ENCODE measurements at places on chromosomes 3 and 15.

DNA sequence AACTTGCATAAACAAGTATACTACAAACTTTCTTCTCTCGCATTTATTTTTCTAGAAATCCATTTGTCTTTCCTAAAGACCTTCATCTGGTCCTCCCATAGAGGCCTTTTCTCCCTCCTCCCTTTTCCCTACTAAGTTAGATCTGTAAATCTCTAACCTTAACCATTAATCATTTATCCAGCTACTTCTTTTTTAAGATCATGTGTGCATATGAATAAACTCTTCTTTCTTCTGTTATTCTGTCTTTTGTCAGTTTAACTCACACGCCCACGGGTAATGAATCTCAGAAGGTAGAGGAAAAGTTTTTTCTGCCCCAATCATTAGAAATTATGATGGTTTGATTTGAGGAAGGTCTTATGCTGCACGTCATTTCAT is 48.7 kb upstream of the FHIT start:
- DNase-seq: no peak

DNA sequence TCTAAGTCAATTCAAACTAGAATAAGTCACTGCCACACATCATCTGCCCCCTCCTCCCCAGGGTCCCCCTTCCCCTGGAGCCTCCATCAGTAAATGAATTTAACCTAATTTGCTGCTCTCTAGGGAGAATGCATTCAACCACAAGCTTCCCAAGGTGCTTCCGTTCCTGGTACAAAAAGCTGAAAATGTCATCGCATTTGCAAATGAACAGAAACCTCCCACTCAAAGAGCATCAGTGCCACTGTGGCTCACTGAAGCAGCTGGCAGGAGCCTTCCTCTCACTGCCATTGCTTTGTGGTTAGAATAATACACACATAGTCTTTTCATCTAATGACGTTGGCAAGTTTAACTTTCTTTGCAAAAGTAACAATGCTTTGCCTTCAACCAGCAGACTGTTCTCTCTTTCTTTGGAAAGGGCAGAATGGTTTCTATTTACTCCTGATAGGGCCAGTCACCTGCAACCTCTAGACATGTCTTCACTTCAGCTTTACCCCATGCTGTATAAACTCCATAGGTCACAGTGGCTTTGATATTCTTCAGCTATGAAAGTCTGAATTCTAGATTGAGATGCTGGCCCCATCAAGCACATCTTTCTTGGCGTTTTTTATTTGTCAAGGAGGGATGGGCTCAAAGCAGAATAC is 238.1 kb downstream of the CPNE4 start:
- no peak for DNase-seq

DNA sequence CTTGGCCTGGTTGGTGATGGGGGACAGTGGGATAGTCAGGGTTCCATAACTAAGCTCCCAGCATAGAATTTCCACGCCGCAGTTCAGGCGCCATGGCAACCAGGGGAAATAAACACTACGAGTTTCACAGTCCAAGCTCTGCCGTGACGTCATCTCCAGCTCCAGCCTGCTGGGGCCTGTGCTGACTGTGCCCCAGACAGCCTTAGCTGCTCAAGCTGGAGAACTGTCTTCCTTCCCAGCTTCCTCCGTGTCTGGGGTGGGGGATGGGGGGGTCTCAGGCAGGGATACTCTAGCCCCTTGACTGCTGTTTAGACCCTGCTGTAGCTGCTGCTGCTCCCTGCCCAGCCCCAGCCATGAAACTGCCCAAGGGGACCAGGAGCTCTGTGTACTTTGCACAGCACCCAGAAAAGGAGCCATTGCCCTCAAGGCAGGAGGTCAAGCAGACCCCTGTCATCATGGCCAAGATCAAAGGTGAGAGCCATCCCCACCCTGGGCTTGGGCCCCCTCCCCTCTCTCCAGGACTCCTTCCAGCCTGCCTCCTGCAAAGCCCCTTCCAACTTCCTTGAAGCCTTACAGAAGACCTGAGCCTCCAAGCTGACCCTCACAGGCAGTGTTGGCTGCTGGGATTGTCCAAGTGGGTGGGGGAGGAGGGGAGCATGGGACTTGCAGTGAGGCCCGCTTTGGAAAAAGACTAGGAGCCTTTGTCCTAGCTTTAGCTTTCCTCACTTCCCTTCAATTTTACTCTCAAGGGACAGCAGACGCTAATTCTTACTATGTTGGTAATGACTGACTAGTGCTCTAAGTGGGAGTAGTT is 11.4 kb upstream of the CSPG4 start:
- no peak for DNase-seq

DNA sequence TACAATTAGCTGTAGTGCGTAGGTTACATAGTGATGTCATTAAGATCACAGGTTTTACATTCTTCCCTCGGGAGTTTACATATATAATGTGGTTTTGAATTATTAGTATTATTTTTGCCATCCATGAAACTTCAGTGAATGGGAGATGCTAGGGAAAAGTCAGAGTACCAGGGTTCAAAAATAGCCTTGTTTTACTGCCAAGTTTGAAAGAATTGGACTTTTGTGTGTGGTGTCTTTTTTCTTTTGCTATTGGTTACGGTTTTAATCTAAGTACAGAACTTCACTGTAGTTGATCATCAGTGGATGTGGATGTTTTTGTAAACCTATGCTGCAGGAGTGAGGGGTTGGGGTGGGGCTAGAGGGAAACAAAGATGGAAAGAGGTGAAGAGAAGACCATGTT is 20.7 kb downstream of the SLC25A26 start:
- DNase-seq: no peak

- DNase-seq: no peak
Measured at GRCh38 chr3:99767291-99767690, 50.4 kb upstream of the CMSS1 start.

DNA sequence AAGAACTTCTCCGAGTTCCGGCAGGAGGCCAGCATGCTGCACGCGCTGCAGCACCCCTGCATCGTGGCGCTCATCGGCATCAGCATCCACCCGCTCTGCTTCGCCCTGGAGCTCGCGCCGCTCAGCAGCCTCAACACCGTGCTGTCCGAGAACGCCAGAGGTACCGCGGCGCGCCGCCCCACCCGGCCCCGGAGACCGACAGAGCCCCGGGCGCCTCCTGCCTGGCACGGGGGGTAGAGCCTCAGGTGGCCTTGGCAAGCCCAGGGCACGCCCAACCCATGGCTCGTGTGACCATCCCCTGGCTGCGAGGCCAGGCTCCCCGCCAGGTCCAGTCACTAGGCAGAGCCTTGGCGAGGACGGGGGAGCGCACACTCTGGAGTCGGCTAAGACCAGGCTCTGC is 134.1 kb downstream of the LRRK1 start:
- DNase-seq: no peak

GRCh38 chr3:57783186-57784088 is 27.3 kb downstream of the SLMAP start:
- no peak for DNase-seq

GRCh38 chr15:87403973-87404372 is 852.6 kb downstream of the NTRK3 start:
- no peak for DNase-seq

GRCh38 chr3:175267561-175267960 is 408.4 kb downstream of the NAALADL2 start:
- DNase-seq: no peak

DNA sequence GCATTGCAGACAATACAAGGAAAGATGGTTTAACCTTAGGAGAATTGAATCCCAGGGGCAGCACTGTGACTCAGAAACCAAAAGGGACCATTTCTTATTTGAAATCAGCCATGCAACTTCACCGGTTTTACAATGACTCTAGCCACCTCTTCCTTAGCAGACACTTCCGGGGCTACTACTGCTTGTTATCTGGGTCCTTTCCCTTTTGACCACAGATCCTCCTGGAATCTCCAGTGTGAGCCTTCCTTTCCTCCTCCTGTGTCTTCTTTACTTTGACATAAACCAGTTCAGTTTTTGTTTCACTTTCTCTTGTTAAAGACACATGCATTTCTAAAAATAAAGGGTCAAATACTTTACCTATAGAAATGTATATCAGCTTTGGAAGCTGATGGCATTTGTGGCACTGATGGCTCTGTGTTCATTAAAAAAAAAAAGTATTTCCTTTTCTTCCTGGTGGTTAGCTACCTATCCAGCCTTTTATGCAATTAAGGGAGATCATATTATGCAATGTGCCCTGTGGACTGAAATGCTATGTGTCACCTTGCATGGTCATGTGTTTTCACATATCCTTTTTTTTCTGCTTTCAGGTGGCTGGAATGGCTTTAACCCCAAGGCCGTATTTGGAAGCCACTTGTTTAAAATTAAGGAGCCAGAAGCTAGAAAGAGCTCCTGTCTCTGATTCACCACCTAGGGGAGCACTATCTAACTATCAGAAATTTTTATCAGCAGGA is 296.2 kb downstream of the CHL1 start:
- no peak for DNase-seq

GRCh38 chr15:49468481-49468839 is 45.4 kb downstream of the FGF7 start:
- no peak for DNase-seq

GRCh38 chr3:16301507-16301906 is 36.5 kb downstream of the OXNAD1 start:
- no peak for DNase-seq

DNA sequence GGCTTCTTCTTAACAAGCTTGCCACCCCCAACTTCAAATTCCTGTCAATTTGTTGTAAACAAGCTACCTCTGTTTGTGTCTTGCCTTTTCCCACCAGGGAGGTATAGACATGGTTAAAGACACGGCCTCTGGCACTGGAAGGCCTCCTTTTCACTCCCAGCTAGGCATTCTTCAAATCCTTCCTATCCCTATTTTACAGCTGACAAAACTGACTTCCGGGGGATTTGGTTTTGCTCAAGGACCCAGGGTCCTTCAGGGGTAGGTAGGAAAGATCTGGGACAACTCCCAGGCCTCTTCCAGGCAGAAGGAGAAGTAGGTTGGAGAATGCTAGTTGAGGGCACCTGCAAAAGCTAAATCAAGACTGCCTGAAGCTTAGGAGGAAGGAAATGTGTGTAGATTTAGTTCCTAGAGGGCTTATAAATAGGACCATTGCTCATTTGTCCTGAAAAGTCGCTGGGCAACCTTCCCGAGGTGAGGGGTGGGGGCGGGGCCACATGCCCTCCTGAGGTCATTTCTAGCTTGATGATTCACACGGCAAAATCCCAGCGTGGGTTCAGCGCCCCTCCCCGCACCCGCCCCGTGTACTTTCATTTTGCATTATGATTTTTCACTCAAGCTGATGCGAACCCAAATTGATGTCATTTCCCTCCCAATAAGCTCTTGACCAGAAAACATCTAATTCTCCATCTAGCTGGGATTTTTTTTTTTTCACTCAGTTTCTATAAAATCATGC is 365.5 kb downstream of the SHQ1 start:
- DNase-seq: no peak

- no peak for DNase-seq
Measured at GRCh38 chr15:75107908-75108838, 84.8 kb downstream of the PPCDC start.

DNA sequence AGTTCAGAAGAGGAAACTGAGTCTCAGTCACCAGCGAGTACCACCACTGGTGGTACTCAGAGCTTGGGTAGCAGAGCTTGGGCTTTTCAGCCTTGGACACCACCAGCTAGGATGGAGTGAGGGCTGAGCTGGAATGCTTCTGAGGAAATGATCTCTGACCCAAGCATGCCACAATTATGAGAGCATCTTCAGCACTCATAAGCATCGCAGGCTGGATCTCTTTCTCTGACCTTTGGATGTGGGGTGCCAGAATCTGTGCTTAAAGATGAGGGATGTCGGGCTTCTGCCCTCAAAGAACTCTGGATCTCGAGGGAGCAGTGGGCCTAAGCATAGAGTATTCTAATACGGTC is 36.4 kb downstream of the ZNF710 start:
- DNase-seq: no peak

- DNase-seq: no peak
Measured at GRCh38 chr15:46365572-46365971, 730.7 kb downstream of the SQOR start.

GRCh38 chr3:184259878-184260723 is 1.3 kb downstream of the CAMK2N2 start:
- DNase-seq: no peak

DNA sequence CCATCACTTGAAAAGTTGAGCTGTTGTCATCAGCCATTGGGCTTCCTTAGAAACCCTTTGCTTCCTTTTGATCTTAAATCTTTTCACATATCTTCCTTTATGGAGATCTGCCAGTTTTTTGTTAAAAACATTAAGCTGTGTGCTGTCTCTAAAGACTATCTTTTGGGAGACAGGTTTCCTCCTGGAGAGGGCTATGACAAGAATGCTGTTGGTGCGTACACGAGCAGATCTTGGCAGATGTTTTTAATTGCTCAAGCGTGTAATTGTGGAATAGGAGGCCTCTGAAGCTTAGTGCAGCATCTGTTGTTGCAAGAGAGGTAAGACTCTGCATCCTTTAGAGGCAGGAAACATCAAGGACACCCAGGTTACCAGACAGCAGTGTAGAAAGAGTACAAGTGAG is 56.8 kb downstream of the PHLDB2 start:
- no peak for DNase-seq

- DNase-seq: no peak
Measured at GRCh38 chr3:23964537-23965235, 19.6 kb downstream of the NR1D2 start.

DNA sequence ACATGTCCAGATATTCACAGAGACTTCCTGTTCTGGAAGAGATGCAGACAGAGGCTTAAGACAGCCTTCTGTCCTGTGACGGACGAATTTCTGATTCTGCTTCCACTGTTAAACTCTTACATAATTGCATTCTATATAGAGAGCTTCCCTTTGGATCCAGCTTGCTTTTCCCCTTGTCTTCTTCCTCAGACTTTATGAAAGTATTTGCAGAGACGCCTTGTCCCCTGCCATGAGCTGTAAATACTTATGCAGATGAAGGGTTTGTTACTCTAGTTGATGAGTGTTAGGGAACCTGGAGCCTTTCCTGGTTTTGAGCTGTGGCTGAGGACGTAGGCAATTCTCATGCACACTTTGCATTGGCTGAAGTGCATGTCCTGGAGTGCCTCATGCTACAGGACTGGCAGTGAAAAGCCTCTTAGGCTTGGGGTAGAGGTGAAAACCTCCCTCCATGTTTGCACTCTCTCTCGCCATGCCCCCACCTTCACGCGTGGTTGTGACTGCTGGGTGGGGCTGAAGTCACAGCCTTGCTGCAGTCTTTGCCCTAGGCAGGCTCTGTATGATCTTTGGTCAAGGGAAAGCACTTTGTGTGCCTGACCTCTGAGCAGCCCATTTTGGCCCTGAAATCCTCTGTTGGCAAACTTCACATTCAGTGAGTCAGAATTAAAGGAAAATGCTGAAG is 286.6 kb downstream of the PTPRG start:
- no peak for DNase-seq

DNA sequence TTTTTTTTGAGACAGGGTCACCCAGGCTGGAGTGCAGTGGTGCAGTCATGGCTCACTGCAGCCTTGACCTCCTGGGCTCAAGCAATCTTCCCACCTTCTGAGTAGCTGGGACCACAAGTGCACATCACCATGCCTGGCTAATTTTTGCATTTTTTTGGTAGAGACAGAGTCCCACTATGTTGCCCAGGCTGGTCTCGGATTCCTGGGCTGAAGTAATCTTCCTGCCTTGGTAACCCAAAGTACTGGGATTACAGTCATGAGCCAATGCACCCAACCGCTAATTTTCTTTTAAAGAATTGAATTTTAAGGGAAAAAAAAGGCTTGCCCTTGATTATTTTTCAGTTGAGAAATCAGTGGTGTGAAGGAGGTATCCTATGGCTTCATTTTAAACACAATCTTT is 334.0 kb downstream of the SOX2 start:
- DNase-seq: no peak
